EH (cell line): ENCODE measurements at places on chromosomes 2 and 18.

DNA sequence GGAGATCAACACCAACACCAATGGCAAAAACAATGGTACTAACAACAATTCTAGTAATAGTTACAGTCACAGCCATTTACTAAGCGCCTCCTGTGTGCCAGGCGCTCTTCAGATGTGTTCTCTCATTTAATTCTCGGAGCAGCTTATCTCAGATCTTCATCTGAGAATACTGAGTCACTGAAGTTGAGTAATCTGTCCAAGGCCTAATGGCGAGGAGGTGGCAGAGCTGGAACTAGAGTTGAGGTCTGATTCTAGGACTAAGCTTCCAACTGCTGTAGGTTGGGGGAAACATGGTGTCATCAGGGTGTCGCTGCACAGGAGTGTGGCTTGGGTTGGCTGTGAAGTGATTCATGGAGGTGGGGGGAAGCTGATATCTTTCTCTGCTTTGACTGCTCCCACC lies 156.1 kb downstream of the DYSF start:
- DNase-seq: peak; percentile 77

DNA sequence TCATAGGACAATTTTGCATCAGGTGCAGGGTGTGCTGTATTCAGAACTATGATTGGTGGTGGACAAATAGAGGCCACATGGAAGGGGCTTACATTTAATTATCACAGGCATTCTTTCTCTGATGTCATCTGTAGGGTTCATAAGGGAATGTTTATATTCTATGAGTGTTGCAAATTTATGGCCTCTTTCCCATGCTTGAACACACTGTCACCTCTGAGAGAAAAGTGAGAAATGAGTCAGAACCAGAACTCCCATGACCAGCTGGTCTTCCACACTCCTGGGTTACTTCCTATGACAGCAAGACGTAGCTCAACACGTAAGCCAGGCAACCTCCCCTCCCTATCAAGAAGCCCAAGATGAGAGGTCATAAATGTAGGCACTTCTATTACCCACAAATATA lies 310.8 kb downstream of the PIEZO2 start:
- DNase-seq: no peak

- DNase-seq: no peak
These were observed 13.3 kb upstream of the TRIM43 start for GRCh38 chr2:95578539-95578938.

- DNase-seq: peak; percentile 17
These were observed 27.2 kb downstream of the ANKRD29 start for GRCh38 chr18:23635283-23636070.

GRCh38 chr2:222203041-222203440 lies 95.8 kb downstream of the PAX3 start:
- DNase-seq: no peak

- DNase-seq: peak; percentile 16
These were observed 16.0 kb downstream of the HS6ST1 start for GRCh38 chr2:128302744-128303067.

DNA sequence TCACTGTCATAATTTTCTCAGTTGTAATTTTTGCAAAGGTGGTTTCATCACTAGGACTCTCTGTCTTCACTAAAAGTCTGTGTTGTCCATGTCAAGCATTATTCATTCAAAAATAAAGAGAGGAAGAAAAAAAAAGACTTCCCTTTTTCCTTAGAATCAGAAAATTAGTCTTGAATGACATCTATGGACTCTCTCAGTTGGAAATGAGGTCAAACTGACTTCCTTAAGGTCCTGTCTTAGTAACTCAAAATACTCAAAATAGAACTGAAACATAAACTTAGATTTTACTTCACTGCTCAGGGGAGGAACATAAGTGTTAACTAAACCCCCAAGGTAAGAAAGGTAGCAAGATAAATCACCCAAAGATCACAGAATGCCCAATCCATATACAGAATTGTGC lies 2.2 kb upstream of the ZNF407 start:
- no peak for DNase-seq
